Nasal cavity respiratory epithelium epithelial cell of viscerocranial mucosa (primary cell): ENCODE measurements at places on chromosomes 4 and X. TPM values are rescaled to one million over a fixed set of nuclear protein-coding genes. Genes with fewer than 3 reads are reported as not detected.

The ENAM gene
- not detected in 2 replicates for total RNA-seq

The ZMAT1 gene
- under 0.01 and 0.28 TPM in 2 replicates for total RNA-seq

The FGB gene
- total RNA-seq, result not detected in 2 replicates

The TKTL2 gene
- not detected in 2 replicates for total RNA-seq

The DIPK2B gene
- total RNA-seq, result not detected in 2 replicates

The PHOX2B gene
- total RNA-seq, result not detected in 2 replicates

The OCIAD2 gene
- total RNA-seq, result 188 and 241 TPM in 2 replicates

The PCDH18 gene
- total RNA-seq, result under 0.01 and 0.21 TPM in 2 replicates

The ZNF674 gene
- 9.9 and 10.4 TPM in 2 replicates for total RNA-seq

The SOD3 gene
- 0.21 TPM in 1 of 2 replicates, not detected in the other for total RNA-seq

The EFNB1 gene
- 124 and 127 TPM in 2 replicates for total RNA-seq

The GAB3 gene
- total RNA-seq, result under 0.01 TPM in 2 replicates

The MAGEC3 gene
- not detected in 2 replicates for total RNA-seq

The PNMA5 gene
- not detected in 2 replicates for total RNA-seq

The COX7B2 gene
- not detected in 2 replicates for total RNA-seq

The GPR119 gene
- not detected in 2 replicates for total RNA-seq
